ENCODE measurements at places on chromosomes 6 and 20. TPM values are rescaled to one million over a fixed set of nuclear protein-coding genes. Genes with fewer than 3 reads are reported as not detected.

Gene PNLDC1
- 0.10 TPM for total RNA-seq

Gene GINS1
- 34.6 TPM for total RNA-seq

Gene FOXP4
- total RNA-seq = 22.0 TPM

Gene WFDC12
- not detected for total RNA-seq

Gene CDSN
- total RNA-seq = 0.05 TPM

Gene DOK5
- total RNA-seq = not detected

Gene FAM209B
- 0.22 TPM for total RNA-seq

Gene TXLNB
- total RNA-seq = not detected

Gene TMEM74B
- 3.0 TPM for total RNA-seq

Gene SLC17A2
- total RNA-seq = not detected

Gene IPCEF1
- 0.02 TPM for total RNA-seq

Gene ENPP5
- not detected for total RNA-seq

Gene TULP1
- not detected for total RNA-seq

Gene CYP21A2
- total RNA-seq = not detected

Gene C20orf96
- 11.4 TPM for total RNA-seq

Gene CFAP61
- 0.16 TPM for total RNA-seq

Gene SAMHD1
- total RNA-seq = 9.2 TPM

Gene BTN1A1
- not detected for total RNA-seq

Gene CTCFL
- not detected for total RNA-seq

Gene KIAA1755
- total RNA-seq = 0.13 TPM

Gene VSX1
- total RNA-seq = 0.79 TPM

Gene EFCAB8
- total RNA-seq = not detected

Gene NMBR
- not detected for total RNA-seq

Gene OARD1
- total RNA-seq = 17.0 TPM

Gene SRSF12
- total RNA-seq = 2.0 TPM

Gene SPATA25
- total RNA-seq = 0.53 TPM

Gene PGBD1
- 5.1 TPM for total RNA-seq

Gene C6orf52
- total RNA-seq = 1.6 TPM

Gene APCDD1L
- 0.07 TPM for total RNA-seq

Gene CLPSL2
- 1.0 TPM for total RNA-seq

Gene IRAK1BP1
- 0.64 TPM for total RNA-seq

Gene RPRD1B
- 33.5 TPM for total RNA-seq

Gene ARMC12
- total RNA-seq = 0.76 TPM

Gene ATP6V1G2
- total RNA-seq = 0.98 TPM

Measured in A549 treated with Mapracorat at 1 μM for 4 hours (cell line).